HepG2 (cell line): ENCODE measurements at places on chromosomes 2 and 18. TPM values are rescaled to one million over a fixed set of nuclear protein-coding genes. Genes with fewer than 3 reads are reported as not detected.
A peak's percentile ranks its signal among the peaks of the same experiment; 100 is the strongest.

- peaks cover 46% of the 10 kb centered on the region for H3K36me3 ChIP-seq
- no peak overlapping the region for H3K27ac ChIP-seq
- H3K4me3 ChIP-seq = no peak overlapping the region
- no peak for DNase-seq
These were observed 108.3 kb downstream of the MGAT5 start for GRCh38 chr2:134362152-134362668.

- H3K27ac ChIP-seq = no peak overlapping the region
- no peak overlapping the region for H3K4me3 ChIP-seq
- no peaks in the 10 kb centered on the region for H3K27me3 ChIP-seq
- no peak for DNase-seq
These were observed 574.7 kb upstream of the SLC8A1 start for GRCh38 chr2:41026613-41027012.

DNA sequence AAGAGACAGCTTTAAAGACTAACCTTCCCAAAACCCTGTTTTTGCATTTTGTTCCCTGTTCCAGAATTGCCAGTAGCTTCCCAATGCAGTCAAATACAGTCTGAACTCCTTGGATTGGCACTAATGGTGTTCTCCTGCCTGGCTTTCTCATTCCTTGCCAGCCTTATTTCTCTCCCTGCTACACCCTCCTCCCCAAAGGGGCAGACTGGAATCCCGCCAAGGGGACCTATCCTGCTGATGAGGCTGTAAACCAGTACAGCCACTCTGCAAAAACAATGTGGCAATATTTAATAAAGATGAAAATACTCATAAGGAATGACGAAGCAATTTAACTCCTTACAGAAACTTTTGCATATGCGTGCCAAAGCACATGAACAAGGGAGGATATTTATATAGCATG lies 4.5 kb upstream of the SLC4A5 start:
- no peak overlapping the region for H3K4me3 ChIP-seq

DNA sequence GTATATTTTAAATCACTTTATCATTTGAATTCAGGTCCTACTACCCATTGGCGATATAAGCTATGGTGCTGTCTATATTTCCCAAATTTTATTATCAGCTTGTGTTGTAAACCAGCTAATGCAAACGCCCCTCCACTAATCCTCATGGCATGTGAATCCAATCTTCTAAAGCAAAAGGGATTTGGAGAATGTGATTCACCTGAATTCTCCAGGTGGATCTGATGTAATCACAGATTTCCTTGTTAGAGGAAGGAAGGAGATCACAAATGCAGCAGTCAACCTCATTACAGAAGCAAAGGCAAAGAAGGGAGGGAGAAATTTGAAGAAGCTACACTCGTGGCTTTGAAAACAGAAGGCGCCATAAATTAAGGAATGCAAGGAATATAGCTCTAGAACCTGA lies 431.1 kb upstream of the CDH19 start:
- H3K4me1 ChIP-seq = no peaks in the 10 kb centered on the region
- no peak for DNase-seq
- no peaks in the 10 kb centered on the region for H3K27me3 ChIP-seq
- H3K27ac ChIP-seq = no peak overlapping the region
- H3K36me3 ChIP-seq = no peaks in the 10 kb centered on the region

GRCh38 chr2:149082735-149083134 lies 44.2 kb downstream of the LYPD6B start:
- no peaks in the 10 kb centered on the region for H3K4me1 ChIP-seq
- H3K36me3 ChIP-seq = no peaks in the 10 kb centered on the region
- H3K27me3 ChIP-seq = peaks cover 5% of the 10 kb centered on the region; the same call in 1 of the 3 replicates

- H3K27ac ChIP-seq = no peak overlapping the region
- peak overlapping the region; percentile 11; the same call in 1 of the 2 replicates for H3K4me3 ChIP-seq
- no peak for DNase-seq
- no peaks in the 10 kb centered on the region for H3K27me3 ChIP-seq
These were observed 47.4 kb downstream of the PSMG2 start for GRCh38 chr18:12750076-12750714.

DNA sequence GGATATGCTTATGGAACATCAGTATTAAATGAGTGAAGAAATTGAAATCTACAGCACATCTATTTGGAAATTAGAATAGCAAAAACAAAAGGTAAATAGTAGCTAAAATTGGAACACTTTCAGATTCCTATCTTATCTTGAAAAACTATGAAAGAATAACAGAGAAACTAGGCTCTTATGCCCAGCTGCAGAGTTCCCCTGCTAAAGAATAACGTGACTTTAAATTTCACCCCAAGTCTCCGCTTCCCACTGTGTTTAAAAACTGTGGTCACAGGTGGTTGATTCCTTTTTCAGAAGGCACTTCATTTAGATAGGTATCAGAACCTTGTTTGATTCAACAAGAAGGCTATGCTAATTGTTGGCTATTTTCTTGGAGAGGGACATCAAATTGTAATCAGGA lies 30.1 kb downstream of the ARHGAP28 start:
- H3K27me3 ChIP-seq = 0 out of 3 replicates have a peak, but pooled peaks cover 6% of the 10 kb centered on the region
- DNase-seq = no peak
- H3K27ac ChIP-seq = no peak overlapping the region
- H3K4me3 ChIP-seq = no peak overlapping the region
- no peaks in the 10 kb centered on the region for H3K4me1 ChIP-seq

DNA sequence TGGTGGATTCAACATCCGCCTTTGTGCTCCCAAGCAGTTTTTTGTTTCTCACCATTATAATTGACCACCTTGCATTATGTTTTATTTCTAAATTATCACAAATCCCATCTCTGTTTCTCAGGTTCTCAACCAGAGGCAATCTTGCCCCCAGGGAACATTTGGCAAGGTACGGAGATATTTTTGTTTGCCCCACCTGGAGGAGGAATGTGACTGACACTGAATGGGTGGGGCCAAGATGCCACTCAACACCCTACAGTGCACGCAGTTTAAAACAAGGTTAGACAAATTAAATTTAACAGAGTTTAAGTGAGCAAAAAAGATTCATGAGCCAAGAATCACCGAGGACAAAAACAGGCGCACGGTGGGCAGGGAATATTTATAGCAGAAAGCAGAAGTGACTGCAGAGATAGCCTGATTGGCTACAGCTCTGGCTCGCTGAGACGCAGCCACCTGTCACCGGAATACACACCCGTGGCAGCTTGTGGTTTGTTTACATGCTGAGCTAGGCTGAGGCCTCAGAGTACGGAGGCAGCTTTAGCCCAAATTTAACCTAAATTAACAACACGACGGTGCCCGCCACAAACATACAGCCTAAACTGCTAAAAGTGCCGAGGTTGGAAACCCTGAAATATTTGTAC lies 150.0 kb upstream of the ALKAL2 start:
- no peaks in the 10 kb centered on the region for H3K4me1 ChIP-seq
- H3K36me3 ChIP-seq = no peaks in the 10 kb centered on the region
- no peak overlapping the region for H3K27ac ChIP-seq
- peaks cover 34% of the 10 kb centered on the region for H3K27me3 ChIP-seq
- no peak for DNase-seq
- no peak overlapping the region for H3K4me3 ChIP-seq

DNA sequence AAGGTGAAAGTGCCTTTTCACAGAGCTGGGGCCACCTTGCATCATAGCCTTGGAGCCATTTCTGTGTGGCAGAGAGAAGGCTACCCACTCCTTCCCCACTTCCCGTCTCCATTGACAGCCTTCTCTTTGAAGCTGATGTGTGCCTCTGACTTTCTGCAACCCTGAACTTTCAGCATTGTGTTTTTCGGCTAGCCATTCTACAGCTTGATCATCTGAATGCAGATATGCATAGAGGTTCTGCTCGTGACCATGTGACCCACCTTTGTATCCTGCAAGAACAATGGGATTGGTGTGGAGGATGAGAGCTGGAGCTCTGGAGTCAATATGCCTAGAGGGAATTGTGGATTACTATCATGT lies 69.1 kb upstream of the KCNE4 start:
- H3K4me3 ChIP-seq = no peak overlapping the region
- peaks cover 9% of the 10 kb centered on the region; the same call in 1 of the 2 replicates for H3K4me1 ChIP-seq
- no peak overlapping the region for H3K27ac ChIP-seq
- no peaks in the 10 kb centered on the region for H3K36me3 ChIP-seq
- DNase-seq = no peak

- H3K36me3 ChIP-seq = no peaks in the 10 kb centered on the region
- no peak for DNase-seq
- H3K4me1 ChIP-seq = no peaks in the 10 kb centered on the region
- H3K27ac ChIP-seq = no peak overlapping the region
- H3K27me3 ChIP-seq = no peaks in the 10 kb centered on the region
These were observed 52.7 kb upstream of the ITGA4 start for GRCh38 chr2:181404472-181404871.

DNA sequence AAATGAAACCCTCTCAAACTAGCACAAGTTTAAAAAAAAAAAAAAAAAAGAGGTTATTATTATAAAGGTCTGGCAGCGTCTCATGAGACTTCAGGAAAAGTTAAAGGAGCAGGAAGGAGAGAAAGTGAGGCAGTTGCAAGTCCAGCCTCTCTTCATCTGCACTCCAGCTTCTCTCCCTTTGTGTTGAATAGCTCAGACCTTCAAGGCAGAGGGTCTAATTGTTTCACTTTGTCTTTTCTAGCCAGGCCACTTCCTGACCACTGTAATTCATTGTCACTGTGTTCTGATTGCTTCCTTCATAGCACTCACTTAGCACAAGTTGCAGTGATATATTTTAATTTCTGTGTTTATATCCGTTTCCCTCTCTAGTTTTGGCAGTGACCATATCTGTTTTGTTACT lies 99.9 kb downstream of the SPATS2L start:
- no peaks in the 10 kb centered on the region for H3K27me3 ChIP-seq
- H3K4me3 ChIP-seq = peak overlapping the region; percentile 28; the same call in 1 of the 2 replicates
- H3K36me3 ChIP-seq = peaks cover 19% of the 10 kb centered on the region

GRCh38 chr2:241645056-241645914 lies 7.8 kb downstream of the ATG4B start:
- no peaks in the 10 kb centered on the region for H3K27me3 ChIP-seq
- peaks cover 92% of the 10 kb centered on the region for H3K4me1 ChIP-seq
- H3K27ac ChIP-seq = peak overlapping the region; percentile 92

DNA sequence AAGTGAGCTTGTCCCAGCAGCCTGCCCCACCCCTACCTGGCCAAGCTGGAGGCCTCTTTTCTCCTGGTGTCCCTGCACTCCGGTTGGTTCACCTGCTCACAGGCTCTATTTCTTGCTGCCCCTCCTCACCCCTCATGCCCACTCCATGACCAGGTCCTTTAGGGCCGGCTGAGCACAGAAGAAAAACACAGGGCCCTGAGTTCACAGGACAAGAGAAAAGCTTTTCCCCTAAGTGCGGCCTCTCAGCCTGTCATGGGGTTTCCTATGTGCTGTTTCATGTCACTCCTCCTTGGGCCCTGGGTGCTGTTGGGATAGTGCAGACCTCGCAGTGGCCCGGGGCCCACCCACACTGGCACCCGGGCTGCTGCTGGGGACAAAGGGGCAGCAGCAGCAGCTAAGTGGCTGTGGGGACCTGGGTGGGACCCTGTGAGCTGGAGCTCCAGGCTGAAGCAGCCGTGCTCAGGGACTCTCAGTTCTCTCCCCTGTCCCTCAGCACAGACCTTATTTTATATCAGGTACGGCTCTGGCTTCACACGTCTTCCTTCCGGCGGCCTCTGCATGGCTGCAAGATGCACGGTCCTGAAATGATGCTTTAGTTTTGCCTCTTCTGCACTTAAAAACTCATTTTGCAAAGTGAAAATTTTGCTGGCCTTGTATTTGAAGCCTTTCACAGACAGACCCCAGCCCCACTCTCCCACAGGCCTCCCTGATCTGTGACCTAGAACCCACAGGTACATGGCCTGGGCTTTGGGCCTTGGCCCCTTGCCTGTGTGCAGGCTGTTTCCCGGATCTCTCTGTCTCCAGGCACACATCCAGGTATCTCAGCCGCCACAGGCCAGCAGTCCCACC lies 71.8 kb downstream of the SH3RF3 start:
- H3K36me3 ChIP-seq = no peaks in the 10 kb centered on the region
- no peak for DNase-seq
- no peak overlapping the region for H3K4me3 ChIP-seq

- DNase-seq = no peak
- H3K4me3 ChIP-seq = no peak overlapping the region
- H3K27me3 ChIP-seq = peaks cover 1% of the 10 kb centered on the region; the same call in 1 of the 2 replicates
- H3K27ac ChIP-seq = no peak overlapping the region
- no peaks in the 10 kb centered on the region for H3K4me1 ChIP-seq
These were observed 156.8 kb downstream of the CELF4 start for GRCh38 chr18:37408676-37409265.

DNA sequence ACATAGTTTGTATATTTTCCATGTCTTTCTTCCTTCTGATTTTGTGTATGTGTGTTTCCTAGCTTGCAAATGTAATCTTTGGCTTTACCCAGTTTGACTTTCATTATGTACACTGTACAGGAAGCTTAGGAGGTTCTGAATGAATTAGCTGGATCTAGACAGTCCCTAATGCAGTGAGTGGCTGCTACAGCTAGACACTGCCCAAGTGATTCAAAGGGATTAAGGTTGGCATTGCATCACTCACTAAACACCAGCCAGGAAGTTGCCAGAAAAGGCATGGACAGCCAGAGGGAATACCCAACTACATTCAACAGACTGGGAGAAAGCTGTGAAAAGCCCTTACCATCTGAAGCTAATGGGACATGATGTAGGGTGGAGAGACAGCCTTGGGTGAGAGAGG lies 316.0 kb upstream of the MEX3C start:
- H3K36me3 ChIP-seq = no peaks in the 10 kb centered on the region
- no peak overlapping the region for H3K4me3 ChIP-seq
- DNase-seq = no peak
- no peaks in the 10 kb centered on the region for H3K27me3 ChIP-seq
- H3K27ac ChIP-seq = no peak overlapping the region

DNA sequence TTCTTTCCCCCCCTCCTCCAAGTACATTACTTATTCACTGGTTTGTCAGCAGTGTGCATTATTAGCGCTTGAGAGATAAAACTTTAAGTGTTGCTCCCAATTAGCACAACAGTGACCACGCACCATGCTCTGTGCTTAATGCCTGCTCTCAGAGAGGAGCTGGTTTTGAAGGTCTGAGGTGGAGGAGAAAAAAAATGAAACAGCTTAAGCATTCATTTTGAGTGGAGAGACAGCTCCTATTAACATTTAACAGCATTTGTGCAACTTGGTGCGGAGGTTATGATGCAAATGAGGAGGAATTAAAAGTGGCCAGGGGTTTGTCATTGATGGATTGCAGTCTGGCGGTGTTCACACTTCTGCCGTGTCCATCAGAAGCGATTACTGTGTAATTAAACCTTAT lies 141.8 kb downstream of the FIGN start:
- no peaks in the 10 kb centered on the region for H3K36me3 ChIP-seq
- H3K27ac ChIP-seq = no peak overlapping the region
- H3K4me3 ChIP-seq = no peak overlapping the region
- H3K27me3 ChIP-seq = no peaks in the 10 kb centered on the region

The COX7A2L gene
- polyA plus RNA-seq = 122 and 155 TPM in 2 replicates

The IL36G gene
- polyA plus RNA-seq = 0.14 TPM in 1 of 2 replicates, not detected in the other

The NCL gene
- polyA plus RNA-seq = 91.5 and 105 TPM in 2 replicates

The OTX1 gene
- 1.0 and 1.6 TPM in 2 replicates for polyA plus RNA-seq

The CTDP1 gene
- polyA plus RNA-seq = 6.9 and 8.0 TPM in 2 replicates

The RAD51AP2 gene
- 0.05 and 0.12 TPM in 2 replicates for polyA plus RNA-seq
